ENCODE measurements at places on chromosomes 6 and 20.

DNA sequence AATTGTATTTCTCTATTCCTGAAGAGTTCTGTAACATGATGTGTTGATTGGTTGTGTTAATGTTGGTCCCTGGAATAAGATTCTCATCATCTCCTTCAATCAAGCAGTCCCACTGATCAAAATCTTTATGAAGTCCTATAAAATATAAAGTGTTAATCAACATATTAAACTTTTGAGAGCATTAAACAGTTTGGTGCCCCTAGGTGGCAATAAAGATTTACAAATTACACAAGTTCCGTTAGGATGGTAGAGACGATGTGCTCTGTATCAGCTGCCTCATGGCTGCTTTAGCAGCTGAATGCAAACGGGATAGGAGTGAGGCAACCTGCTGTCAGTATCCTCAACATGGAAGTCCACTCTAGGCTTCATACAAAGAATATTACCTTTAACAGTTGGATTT lies 16.9 kb downstream of the TDRD6 start:
- DNase-seq, result no peak

DNA sequence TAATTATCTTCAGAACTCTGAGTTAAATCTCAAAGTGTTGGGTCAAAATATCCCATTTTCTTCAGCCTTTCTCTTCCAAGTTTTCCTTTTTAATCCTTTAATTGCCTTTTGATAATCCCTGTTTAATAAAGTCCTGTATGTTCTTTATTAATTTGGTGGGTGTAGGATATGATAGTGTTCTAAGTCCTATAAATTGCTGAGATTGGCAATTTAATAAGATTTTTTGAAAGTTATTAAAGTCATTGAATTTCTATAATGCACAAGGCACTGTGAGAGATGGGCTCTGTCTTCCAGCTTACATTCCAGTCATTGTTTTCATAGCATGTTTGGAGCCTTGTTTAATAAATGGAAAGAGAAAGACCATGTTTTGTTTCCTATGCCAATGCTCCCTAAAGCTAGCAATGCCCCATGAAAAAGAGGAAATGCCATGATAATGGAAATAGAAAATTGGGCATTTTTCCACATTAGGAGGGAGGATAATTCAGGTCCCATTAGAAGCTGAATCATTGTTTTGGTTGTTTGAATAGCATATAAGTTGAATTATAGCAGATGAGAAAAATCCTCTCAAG lies 404.8 kb downstream of the CD109 start:
- DNase-seq, result no peak

- no peak for DNase-seq
Measured at GRCh38 chr6:19052219-19052618, 665.1 kb downstream of the RNF144B start.

DNA sequence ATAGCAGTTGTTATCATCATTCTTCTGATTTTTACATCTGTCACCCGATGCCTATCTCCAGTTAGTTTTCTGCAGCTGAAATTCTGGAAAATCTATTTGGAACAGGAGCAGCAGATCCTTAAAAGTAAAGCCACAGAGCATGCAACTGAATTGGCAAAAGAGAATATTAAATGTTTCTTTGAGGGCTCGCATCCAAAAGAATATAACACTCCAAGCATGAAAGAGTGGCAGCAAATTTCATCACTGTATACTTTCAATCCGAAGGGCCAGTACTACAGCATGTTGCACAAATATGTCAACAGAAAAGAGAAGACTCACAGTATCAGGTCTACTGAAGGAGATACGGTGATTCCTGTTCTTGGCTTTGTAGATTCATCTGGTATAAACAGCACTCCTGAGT lies 2.1 kb downstream of the CALHM6 start:
- no peak for DNase-seq

- DNase-seq, result no peak
Measured at GRCh38 chr6:50285735-50286134, 236.0 kb upstream of the DEFB112 start.

DNA sequence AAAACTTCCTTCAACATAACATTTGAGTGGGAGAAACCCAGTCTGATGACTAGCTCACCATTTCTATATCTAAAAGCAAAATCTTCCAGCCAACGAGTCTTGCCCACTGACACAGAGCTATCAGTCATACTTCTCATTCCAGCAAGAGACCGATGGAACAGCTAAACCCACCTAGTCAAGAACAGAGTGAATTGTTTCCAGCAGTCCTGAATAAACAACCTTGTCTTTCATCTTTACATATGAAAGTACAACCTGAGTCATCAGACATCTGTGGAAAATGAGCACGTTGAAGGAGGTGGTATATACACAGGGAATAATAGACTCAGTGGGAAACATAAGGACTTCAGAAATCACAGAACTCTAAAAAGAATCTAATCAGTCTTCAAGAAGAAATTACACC lies 23.8 kb downstream of the NRSN1 start:
- DNase-seq, result no peak

GRCh38 chr20:35657271-35657670 lies 7.4 kb downstream of the CPNE1 start:
- no peak for DNase-seq

- no peak for DNase-seq
Measured at GRCh38 chr6:146990284-146990683, 213.9 kb upstream of the STXBP5 start.

DNA sequence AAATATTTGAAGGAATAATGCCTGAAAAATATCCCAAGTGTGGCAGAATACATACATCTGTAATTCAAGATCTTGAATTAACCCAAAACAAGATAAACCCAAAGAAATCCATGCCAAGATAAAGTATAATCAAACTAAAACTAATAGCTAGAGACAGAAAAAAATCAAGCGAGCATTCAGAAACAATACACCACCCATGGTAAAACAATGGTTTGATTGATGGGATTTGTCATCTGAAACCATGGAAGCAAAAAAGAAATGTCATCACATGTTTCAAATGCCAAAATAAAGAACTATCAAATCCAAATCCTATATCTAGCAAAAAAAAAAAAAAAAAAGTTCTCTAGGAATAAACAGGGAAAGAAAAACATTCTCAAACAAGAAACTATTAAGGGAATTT lies 5.1 kb upstream of the DEFB127 start:
- DNase-seq, result no peak

- DNase-seq, result no peak
Measured at GRCh38 chr6:144936764-144937163, 651.6 kb downstream of the UTRN start.

- DNase-seq, result no peak
Measured at GRCh38 chr20:53954723-53955658, 115.4 kb downstream of the BCAS1 start.

- DNase-seq, result no peak
Measured at GRCh38 chr6:21527731-21528130, 65.8 kb upstream of the SOX4 start.

DNA sequence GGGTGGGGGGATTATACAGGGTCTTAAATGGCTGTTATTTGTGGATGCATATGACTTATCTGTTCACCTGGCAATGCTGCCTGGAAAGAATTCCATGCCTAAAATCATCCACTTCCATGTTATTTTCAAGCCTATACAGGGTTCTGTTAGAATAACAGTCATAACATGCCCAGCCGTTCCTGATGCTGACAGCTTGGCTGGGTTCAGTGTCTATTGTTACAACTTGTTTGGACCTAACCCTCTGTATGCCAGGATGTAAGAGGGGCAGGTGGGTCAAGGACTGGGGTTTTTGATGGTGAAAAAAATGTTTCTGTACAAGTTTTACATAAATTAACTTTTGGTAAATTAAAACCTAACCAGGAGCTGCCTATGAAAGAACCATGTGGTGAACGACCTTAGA lies 79.8 kb downstream of the GINS1 start:
- no peak for DNase-seq

DNA sequence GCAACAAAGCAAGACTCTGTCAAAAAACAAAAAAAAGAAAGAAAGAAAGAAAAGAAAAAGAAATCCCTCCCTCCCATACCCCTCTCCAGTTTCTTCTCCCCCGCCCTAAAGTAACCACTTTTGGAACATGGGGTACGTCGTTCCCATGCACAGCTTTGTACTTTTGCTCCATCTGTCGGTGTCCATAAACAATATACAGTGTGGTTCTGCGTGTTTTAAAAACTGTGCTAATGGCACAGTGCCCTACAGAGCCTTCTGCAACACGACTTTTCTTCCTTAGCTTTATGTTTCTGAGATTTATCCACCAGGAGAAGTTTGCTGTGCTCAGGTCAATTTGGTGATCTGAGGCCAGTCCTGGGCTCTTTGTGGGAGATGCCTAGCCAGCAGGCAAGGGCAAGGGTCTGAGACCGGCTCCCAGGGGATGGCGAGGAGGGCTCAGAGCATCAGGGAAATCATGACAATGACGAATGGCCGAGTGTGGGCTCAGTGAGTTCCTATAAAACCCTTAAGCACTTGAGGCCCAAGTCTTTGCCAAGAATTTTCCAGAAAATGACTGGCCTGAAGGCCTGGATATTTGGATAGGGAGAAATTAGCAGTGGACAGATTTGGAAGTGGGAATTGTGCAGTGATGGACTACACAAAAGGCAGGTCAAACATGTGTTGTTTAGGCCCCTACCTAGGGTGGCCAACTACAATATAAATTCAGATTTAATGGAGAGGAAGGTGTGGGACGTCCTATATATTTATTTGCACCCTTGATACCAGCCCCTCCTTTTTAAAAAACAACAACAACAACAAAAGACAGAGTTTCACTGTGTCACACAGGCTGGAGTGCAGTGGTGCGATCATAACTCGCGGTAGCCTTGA lies 1.9 kb upstream of the BCAS4 start:
- DNase-seq, result no peak

DNA sequence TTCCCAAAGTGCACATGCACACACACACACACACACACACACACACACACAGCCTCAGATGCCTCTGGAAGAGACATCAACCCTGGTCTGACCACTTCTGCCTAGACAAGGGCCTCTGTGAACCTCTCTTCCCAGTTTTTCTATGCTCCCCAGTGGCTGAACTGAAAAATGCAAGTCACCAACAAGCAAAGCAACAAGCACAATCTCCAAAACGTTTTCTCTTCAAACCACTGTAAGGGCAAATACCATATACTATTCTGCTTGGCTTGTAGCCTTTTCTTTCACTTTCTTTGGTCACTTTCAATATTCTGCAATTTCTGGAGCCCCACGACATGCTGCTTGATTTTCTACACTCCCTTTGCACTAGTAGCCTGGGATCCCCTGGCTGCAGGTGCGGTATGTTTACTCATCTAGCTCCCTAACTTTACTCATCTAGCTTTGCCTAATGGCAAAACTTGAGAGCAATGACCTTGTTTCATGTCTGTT lies 121.4 kb upstream of the DST start:
- DNase-seq, result no peak

DNA sequence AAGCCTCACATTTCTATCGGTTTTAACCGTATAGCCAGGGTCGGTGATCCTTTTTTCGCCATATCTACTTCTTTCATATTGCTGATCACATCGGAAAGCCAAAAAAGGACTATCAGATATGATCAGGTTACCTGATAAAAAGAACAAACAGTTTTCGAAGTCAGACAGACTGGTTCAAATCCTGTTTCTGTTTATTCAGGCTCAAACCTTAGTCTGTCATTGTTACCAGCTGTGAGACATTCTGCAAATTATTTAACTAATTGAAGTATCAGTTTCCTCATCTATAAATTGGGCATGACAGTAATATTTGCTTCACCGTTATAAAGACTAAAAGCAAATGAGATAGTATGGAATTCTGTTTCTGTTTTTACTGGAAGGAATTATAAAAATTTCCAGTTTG lies 111.3 kb downstream of the TSHZ2 start:
- no peak for DNase-seq

DNA sequence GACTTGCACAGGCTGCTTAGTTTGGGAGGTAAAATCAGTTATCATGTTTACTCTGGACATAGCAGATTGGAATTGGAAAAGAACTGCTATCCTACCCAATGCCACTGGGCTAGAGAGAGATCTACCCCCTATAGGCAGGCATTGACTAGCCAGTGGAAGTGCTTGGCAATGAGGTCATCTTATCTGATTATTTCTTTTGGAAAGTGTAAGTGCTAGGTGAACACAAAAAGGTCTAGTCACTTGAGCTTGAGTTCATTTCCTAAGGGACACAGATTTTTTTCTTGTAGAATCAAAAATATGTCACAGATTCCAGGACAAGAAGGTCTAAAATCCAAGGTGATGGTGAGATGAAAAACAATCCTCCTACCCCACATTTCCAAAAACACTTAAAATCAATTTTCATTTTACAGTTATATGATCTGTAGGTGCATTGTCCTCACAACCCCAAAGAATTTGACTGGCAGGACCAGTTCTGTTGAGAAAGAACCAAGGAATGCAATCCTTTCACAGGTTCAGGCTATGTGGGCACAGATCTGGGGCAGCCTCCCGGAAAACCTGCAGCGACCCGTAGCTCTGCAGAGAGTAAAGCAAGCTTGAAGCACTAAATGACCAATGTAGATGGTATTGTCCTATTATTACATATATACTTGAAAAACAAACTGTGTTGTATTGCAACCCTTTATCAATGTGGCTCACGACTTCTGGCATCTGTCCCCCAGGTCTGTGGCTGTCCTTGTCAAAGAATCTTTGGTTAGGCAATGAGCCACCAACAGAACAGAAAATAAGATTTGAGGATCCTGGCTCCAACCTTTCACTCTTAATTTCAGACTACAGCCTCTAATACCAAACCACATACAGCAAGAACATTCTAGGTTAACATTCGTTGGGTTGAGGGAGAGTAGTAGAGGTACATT lies 67.3 kb upstream of the ADTRP start:
- no peak for DNase-seq

GRCh38 chr6:11292594-11293236 lies 60.2 kb upstream of the NEDD9 start:
- no peak for DNase-seq

DNA sequence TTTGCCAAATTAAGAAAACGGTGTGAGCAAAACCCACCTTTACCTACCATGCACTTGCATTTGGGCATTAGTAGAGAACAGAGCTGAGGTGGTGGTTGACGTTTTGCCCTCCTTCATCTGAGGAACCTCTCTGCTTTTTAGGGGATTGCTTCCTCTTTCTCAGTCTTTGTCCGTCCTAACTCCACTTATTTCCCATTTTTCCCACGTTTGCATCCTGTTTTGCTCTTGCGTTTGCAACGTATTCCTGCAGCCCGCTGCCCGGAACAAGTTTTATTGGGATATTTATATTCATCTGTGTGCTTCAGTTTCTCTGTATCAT lies 374 bp upstream of the SERINC1 start:
- DNase-seq, result no peak

- no peak for DNase-seq
Measured at GRCh38 chr6:11734861-11735613, 43.6 kb downstream of the ADTRP start.

Data from activated naive CD4-positive, alpha-beta T cell treated with anti-CD3 and anti-CD28 coated beads, Interleukin-2, amount 50 U/mL, for 72 hours (primary cell).